ENCODE measurements at places on chromosomes 4 and X.

GRCh38 chr4:139530833-139531427 lies 25.1 kb downstream of the SETD7 start:
- peak; percentile 69 for DNase-seq

- DNase-seq, result no peak
These were observed 4.1 kb downstream of the FOXP3 start for GRCh38 chrX:49260221-49260985.

- DNase-seq, result peak; percentile 43
These were observed 29.3 kb upstream of the PTPN13 start for GRCh38 chr4:86564795-86565194.

DNA sequence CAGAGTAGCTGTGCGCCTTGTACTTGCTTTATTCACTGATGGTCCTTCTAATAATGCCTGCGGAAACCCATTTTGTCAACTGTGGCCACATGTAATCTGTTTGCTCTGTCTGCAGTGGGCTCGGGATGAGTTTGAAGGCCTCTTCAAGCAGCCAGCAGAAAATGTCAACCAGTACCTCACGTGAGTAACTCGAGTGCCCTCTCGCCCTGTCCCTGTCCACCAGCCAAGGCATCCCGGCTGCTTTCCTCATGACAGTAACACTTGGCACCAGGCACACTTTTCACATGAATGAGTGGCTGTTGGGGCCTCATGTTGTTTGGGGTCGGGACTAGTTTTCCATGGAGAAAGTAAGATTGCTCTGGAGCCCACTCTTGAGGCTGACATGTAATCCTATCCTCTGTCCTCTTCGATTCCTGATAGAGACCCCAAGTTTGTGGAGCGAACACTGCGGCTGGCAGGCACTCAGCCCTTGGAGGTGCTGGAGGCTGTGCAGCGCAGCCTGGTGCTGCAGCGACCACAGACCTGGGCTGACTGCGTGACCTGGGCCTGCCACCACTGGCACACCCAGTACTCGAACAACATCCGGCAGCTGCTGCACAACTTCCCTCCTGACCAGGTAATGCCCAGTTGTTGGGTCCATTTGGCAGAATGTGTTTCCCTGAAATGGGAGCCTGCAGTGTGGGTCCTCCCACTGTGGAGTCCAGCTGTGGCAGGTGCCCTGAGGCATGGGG lies 8.8 kb upstream of the CDK16 start:
- no peak for DNase-seq

- DNase-seq, result no peak
These were observed 60.7 kb upstream of the PAK3 start for GRCh38 chrX:111035256-111035655.

DNA sequence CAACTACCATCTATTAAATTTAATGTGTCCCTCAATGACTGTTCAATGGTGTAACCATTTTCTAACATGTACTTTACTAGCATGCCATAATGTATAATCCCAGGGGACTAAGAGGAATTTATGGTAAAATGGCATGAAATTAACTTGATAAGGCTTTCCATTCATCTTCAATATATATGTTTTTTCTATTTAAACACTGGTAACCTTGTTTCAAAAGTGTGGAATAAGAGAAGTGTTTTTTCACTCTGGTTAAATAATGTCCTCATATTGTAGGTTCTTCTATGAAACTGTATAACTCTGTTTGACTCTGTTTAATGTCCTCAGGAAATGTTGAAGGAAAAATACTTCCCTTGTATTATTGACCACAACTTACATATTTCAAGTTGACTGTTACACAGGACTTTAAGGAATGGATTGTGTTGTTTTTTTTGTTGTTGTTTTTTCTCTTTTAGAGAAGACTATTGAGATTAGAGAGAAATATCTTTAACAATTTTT lies 113.8 kb upstream of the ARSJ start:
- no peak for DNase-seq

DNA sequence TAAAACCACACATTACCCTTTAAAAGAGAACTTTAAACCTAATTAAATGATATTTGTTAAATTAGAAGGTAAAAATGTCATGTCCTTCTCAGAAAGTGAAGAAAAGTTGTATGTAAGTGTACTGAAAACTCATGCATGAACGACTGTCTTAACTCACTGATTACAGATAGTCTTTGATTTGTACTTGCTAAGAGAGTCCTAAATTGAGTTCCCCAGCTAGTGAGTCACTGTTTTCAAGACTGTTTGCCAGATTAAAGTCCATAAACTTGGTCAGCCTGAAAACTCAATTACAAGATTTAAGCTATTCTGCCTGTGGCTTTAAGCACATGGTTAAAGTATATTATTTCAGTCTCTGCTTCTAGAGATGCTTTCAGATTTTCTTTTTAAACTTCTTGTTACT lies 124.9 kb upstream of the ZCCHC13 start:
- no peak for DNase-seq

- DNase-seq, result no peak
These were observed 14.5 kb downstream of the CRMP1 start for GRCh38 chr4:5878359-5878758.

- DNase-seq, result no peak
These were observed 48.4 kb upstream of the MAP3K15 start for GRCh38 chrX:19563746-19564145.
